A549 treated with DMSO at 1 μM for 4 hours (cell line): ENCODE measurements at places on chromosomes 5 and 9. TPM values are rescaled to one million over a fixed set of nuclear protein-coding genes. Genes with fewer than 3 reads are reported as not detected.

The AK8 gene
- 0.74 to 1.5 TPM (median 0.89 TPM) in 5 replicates for total RNA-seq

The FOXD4L4 gene
- 0.07 to 0.10 TPM (median 0.08 TPM) in 3 of 5 replicates, not detected in the others for total RNA-seq

The QRFP gene
- not detected in 5 replicates for total RNA-seq

The LEAP2 gene
- total RNA-seq, result 0.55 to 1.5 TPM (median 1.1 TPM) in 5 replicates

The AGXT2 gene
- not detected in 5 replicates for total RNA-seq

The SLC22A4 gene
- total RNA-seq, result 3.6 to 5.5 TPM (median 4.1 TPM) in 5 replicates

The SLC35A4 gene
- total RNA-seq, result 78.4 to 87.3 TPM (median 80.6 TPM) in 5 replicates

The LHFPL2 gene
- total RNA-seq, result 51.3 to 64.9 TPM (median 60.9 TPM) in 5 replicates

The THBS4 gene
- total RNA-seq, result 0.23 TPM in 1 of 5 replicates, not detected in the others

The CARD9 gene
- 0.64 to 2.6 TPM (median 1.1 TPM) in 5 replicates for total RNA-seq

The SSNA1 gene
- 108 to 146 TPM (median 135 TPM) in 5 replicates for total RNA-seq

The SPATA31A5 gene
- not detected in 5 replicates for total RNA-seq

The SLC1A1 gene
- 1.2 to 1.9 TPM (median 1.8 TPM) in 5 replicates for total RNA-seq

The GPR150 gene
- total RNA-seq, result 0.08 to 0.14 TPM (median 0.14 TPM) in 4 of 5 replicates, not detected in the other

The SHB gene
- total RNA-seq, result 41.7 to 58.5 TPM (median 57.3 TPM) in 5 replicates

The RNF208 gene
- 1.2 to 2.7 TPM (median 1.8 TPM) in 5 replicates for total RNA-seq

The PTGES gene
- total RNA-seq, result 91.3 to 105 TPM (median 100 TPM) in 5 replicates

The DAB2IP gene
- 12.7 to 14.5 TPM (median 13.3 TPM) in 5 replicates for total RNA-seq

The FAXDC2 gene
- 0.07 to 0.13 TPM (median 0.10 TPM) in 5 replicates for total RNA-seq

The SAPCD2 gene
- total RNA-seq, result 15.1 to 29.3 TPM (median 23.8 TPM) in 5 replicates

The ANKDD1B gene
- 0.09 to 0.16 TPM (median 0.10 TPM) in 3 of 5 replicates, not detected in the others for total RNA-seq

The CCL27 gene
- 0.27 to 0.39 TPM (median 0.34 TPM) in 4 of 5 replicates, not detected in the other for total RNA-seq

The RETREG1 gene
- total RNA-seq, result 1.7 to 3.0 TPM (median 1.8 TPM) in 5 replicates

The MARCHF11 gene
- total RNA-seq, result not detected in 5 replicates

The SPINK4 gene
- total RNA-seq, result 0.40 TPM in 1 of 5 replicates, not detected in the others

The VCAN gene
- total RNA-seq, result 14.1 to 20.8 TPM (median 16.9 TPM) in 5 replicates

The SIL1 gene
- total RNA-seq, result 24.4 to 26.5 TPM (median 25.7 TPM) in 5 replicates

The PAPPA gene
- 27.7 to 47.1 TPM (median 38.6 TPM) in 5 replicates for total RNA-seq

The NUTM2G gene
- 0.03 TPM in 1 of 5 replicates, not detected in the others for total RNA-seq

The SPACA9 gene
- 3.8 to 5.2 TPM (median 4.7 TPM) in 5 replicates for total RNA-seq

The POLR3G gene
- 15.2 to 18.8 TPM (median 16.0 TPM) in 5 replicates for total RNA-seq
